ENCODE measurements at places on chromosomes 16 and 17.

GRCh38 chr16:88922826-88923410, 54.1 kb downstream of the CBFA2T3 start:
- H3K36me3 ChIP-seq, result peaks cover 10% of the 10 kb centered on the region
- no peak for DNase-seq
- H3K27me3 ChIP-seq, result no peaks in the 10 kb centered on the region
- peak overlapping the region; percentile 56 for H3K27ac ChIP-seq
- peaks cover 75% of the 10 kb centered on the region for H3K4me1 ChIP-seq

GRCh38 chr16:79451196-79451816, 149.2 kb downstream of the MAF start:
- H3K4me1 ChIP-seq, result no peaks in the 10 kb centered on the region
- H3K4me3 ChIP-seq, result no peak overlapping the region
- H3K27ac ChIP-seq, result no peak overlapping the region
- no peaks in the 10 kb centered on the region for H3K27me3 ChIP-seq
- DNase-seq, result no peak

GRCh38 chr16:14303182-14303618, 232.1 kb downstream of the MRTFB start:
- no peaks in the 10 kb centered on the region for H3K36me3 ChIP-seq
- no peak for DNase-seq
- H3K4me1 ChIP-seq, result peaks cover 16% of the 10 kb centered on the region
- no peak overlapping the region for H3K27ac ChIP-seq
- H3K4me3 ChIP-seq, result peak overlapping the region; percentile 78
- H3K27me3 ChIP-seq, result peaks cover 14% of the 10 kb centered on the region

DNA sequence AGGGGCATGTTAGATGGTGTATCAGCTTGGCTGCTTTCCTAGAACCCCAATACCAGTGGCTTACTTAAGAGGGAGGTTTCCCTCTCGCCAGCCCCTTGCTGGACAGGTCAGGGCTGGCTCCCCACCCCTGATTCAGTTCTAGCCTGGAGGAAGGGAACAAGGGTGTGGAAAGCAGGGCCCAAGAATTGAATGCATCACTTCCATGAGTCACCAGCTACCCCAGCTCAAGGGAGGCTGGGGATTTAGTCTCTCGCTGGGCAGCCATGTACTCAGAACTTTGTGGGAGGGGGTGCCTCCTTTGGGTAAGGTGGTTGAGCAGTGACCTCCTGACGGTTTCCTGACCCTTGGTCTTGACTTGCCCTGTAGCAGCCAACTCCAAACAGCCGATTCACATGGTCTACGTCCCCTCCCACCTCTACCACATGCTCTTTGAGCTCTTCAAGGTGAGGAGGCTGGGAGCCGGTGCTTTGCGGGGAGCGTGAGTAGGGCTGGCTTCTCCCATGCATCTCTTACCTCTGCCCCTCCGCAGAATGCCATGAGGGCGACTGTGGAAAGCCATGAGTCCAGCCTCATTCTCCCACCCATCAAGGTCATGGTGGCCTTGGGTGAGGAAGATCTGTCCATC, 12.8 kb downstream of the PDK2 start:
- H3K4me3 ChIP-seq, result no peak overlapping the region
- DNase-seq, result no peak
- peaks cover 42% of the 10 kb centered on the region for H3K36me3 ChIP-seq

DNA sequence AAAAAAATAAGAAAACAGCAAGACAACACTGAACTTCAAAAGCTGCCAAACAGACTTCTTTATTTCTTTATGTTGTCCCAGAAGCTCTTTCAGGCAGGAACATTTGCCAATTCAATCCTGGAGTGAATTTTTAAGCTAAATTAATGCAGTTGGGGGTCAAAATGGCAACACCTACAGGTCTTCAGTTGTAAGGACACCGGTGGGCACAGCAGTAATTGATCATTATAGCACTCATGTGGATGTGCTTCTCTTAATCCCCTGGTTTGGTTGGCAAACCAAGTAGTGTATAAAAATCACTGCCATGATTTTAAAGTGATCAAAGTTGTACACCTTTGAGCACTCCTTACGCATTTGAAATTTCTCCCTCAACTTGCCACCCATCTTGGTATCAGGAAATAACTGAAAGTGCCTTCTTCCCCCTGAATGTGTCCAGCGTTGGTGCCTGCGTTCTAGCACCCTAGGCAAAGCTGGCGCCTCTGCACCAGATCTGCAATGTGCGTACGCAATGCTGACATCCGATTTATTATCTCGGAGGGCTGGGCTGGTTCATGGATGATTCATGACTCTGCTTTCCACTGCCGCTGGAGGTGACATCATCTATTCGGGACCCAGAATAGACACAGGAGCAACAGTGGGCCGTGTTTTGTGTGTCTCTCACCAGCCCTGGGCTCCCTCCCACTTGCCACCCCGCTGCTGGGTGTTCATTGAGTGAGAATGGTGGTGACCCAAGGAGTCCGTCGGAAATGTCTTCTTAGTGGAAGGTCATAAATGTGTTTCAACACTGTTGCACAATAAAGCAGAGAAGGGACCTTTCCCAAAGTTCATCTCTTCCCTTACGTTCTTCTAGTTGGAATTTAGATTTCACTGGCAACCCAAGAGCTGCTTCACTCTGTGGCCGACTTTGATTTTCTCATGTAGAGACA, 203.4 kb downstream of the CCDC182 start:
- no peak for DNase-seq
- no peak overlapping the region for H3K27ac ChIP-seq
- no peaks in the 10 kb centered on the region for H3K36me3 ChIP-seq
- H3K4me3 ChIP-seq, result no peak overlapping the region
- peaks cover 51% of the 10 kb centered on the region for H3K4me1 ChIP-seq
- no peaks in the 10 kb centered on the region for H3K27me3 ChIP-seq

DNA sequence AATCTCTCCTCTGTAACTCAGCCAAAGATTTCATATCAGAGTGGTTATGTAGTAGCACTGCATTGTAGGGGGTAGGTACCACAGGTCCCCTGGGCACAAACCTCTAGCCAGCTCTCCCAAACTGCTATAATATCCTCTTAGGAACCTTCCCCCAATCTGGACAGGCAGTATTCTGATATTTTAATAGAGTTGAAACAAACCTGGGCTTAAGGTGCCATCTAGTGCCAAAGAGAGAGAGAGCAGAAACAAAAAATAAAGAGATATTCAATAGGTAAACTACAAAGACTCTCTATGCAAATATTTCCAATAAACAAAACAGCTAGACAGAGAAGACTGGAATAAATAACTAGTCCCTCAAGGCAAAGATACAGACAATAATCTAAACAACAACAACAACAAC, 1070.0 kb downstream of the CDH11 start:
- no peaks in the 10 kb centered on the region for H3K27me3 ChIP-seq
- no peak for DNase-seq
- no peaks in the 10 kb centered on the region for H3K4me1 ChIP-seq
- no peak overlapping the region for H3K4me3 ChIP-seq
- no peaks in the 10 kb centered on the region for H3K36me3 ChIP-seq

- peaks cover 5% of the 10 kb centered on the region for H3K27me3 ChIP-seq
- no peak within 1 kb of the TSS for H3K27ac ChIP-seq
- H3K36me3 ChIP-seq, result no peaks in the 10 kb centered on the region
- H3K4me1 ChIP-seq, result peaks cover 4% of the 10 kb centered on the region
These were observed at the start of gene SMIM36 for GRCh38 chr17:55510986-55511721. SMIM36 (minus strand) TSS chr17:55511452.

- peaks cover 16% of the 10 kb centered on the region for H3K27me3 ChIP-seq
- no peak overlapping the region for H3K27ac ChIP-seq
- H3K4me3 ChIP-seq, result no peak overlapping the region
- H3K36me3 ChIP-seq, result no peaks in the 10 kb centered on the region
These were observed 106.6 kb downstream of the AIPL1 start for GRCh38 chr17:6328279-6328678.

DNA sequence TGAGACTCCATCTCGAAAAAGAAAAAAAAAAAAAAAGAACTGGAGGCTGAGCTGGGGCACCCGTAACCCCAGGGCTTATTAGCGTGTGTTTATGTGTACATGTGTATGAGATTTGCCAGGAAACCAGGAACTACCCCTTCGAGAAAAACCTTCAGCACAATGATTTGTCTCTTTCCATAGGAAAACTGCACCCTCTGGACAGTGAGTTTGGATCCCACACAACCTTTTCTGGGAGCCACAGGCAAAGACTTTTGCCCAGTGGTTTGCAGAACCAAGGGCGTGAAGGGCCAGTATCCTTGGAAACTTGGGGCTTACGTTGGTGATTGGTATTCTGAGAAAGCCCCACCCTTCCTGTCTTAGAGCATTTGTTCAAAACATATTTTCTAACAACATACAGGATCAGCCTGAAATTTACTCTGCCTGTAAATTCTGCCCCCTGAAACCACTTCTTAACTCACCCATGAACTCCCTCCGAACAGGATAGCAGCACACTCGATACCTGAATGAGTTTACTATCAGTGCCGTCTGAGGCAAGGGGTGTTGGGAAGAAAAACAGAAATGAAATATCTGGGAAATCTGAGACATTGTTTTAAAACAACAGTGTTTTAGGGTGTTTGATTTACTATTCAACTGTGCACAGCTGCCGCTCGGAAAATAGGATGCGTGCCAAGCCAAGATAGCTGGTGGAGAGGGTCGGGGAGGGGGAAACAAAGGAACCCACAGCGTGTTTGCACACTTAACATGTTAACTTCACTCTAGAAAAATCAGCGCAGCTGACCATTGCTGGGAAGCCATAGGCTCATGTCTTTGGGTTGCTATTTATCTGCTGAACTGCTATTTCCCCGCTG, 40.2 kb upstream of the MAF start:
- H3K36me3 ChIP-seq, result no peaks in the 10 kb centered on the region
- no peaks in the 10 kb centered on the region for H3K4me1 ChIP-seq
- H3K27ac ChIP-seq, result no peak overlapping the region
- DNase-seq, result no peak
- H3K4me3 ChIP-seq, result no peak overlapping the region

GRCh38 chr16:82665025-82665424, 38.3 kb downstream of the CDH13 start:
- no peak for DNase-seq
- H3K27me3 ChIP-seq, result peaks cover 12% of the 10 kb centered on the region
- H3K4me3 ChIP-seq, result no peak overlapping the region
- H3K27ac ChIP-seq, result no peak overlapping the region

- no peak for DNase-seq
- peaks cover 6% of the 10 kb centered on the region for H3K4me1 ChIP-seq
- H3K4me3 ChIP-seq, result no peak overlapping the region
These were observed 7.8 kb downstream of the MYO15B start for GRCh38 chr17:75595284-75595919.

Measured in activated B cell treated with CpG ODN at 0.5 μM for 24 hours (primary cell).